ENCODE measurements at places on chromosomes 13 and 19. TPM values are rescaled to one million over a fixed set of nuclear protein-coding genes. Genes with fewer than 3 reads are reported as not detected.

GRCh38 chr13:107023335-107023734, 455.4 kb upstream of the ARGLU1 start:
- no peak for DNase-seq

- DNase-seq: no peak
These were observed 84.2 kb downstream of the AKAP11 start for GRCh38 chr13:42356184-42356575.

DNA sequence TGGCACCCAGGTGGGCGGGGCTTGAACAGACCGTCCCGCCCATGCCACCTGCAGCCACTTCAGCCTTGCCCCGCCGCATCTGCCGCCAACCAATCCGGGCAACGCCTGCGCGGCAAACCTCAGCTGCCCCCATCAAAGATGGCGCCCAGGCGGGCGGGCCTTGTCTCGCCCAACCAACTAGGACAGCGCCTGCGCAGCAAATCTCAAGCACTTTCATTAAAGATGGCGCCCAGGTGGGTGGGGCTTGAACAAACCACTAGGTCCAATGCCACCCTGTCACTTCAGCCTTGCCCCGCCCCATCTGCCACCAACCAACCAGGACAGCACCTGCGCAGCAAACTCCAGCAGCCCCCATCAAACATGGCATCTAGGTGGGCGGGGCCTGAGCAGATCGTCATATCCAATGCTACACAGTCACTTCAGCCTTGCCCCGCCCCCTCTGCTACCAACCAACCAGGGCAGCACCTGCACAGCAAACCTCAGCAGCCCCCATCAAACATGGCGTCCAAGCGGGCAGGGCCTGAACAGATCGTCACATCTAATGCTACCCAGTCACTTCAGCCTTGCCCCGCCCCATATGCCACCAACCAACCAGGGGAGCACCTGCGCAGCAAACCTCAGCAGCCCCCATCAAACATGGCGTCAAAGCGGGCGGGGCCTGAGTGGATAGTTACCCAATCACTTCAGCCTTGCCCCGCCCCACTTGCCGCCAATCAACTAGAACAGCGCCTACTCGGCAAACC, 1.4 kb downstream of the PEG3 start:
- peak; percentile 97 for DNase-seq

SLC1A5 gene
- 71.0 TPM for total RNA-seq

- no peak for DNase-seq
These were observed 34.1 kb downstream of the SUGP2 start for GRCh38 chr19:18999016-18999758.

KLK14 gene
- total RNA-seq: 2.8 TPM

DNA sequence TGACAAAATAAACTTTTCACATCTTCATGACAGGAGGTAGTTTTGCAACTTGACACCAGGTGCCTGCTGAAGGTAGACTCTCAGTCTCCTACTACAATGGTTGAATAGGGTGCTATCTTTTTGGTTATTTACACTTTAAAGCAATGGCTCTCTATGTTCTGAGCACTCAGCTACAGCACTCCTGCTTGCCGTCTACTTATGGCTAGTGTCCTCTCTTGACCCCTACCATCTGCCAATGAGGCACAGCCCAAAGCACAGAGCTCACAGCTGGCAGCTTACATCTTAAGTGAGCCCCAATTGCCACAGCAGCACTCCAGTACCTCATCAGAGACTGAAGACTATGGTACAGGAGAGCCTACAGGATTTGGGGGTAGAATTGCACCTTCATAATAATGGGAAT, 11.4 kb downstream of the ZNF708 start:
- no peak for DNase-seq

DNA sequence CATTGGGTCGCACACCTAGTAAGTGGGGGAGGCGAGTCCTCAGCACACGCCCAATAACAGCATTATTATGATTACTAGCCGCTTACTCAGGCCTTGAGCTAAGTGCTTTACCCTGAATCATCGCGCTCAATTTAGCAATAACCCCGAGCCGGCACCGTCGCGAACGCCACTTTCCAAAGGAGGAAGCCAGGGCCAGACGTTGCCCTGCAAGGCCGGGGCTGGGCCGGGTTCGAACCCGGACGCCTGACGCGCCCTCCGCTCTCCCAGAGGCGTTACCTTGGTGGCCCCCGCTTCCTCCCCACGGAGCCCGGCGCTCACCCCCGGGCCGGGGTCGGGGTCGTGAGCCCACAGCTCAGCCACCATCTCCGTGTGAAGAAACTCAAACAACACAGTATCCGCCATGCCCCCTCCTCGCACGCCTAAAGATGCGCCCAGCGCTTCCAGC, at the start of gene TRAPPC6A:
Gene TRAPPC6A, minus strand, starts transcription at position 421 of the 445 bp plus-strand sequence. Its CDS starts 19 bp downstream, at position 402.
- no peak for DNase-seq

ZIC2 gene
- not detected for total RNA-seq

Data from sciatic nerve (tissue), 2 donors.